ENCODE measurements at places on chromosomes 5 and 9. TPM values are rescaled to one million over a fixed set of nuclear protein-coding genes. Genes with fewer than 3 reads are reported as not detected.

Gene BHMT2
- polyA plus RNA-seq, result 37.5 TPM

GRCh38 chr5:55603922-55604321, 69.2 kb upstream of the PLPP1 start:
- no peak for DNase-seq

GRCh38 chr9:104074876-104075275, 19.2 kb upstream of the SMC2 start:
- DNase-seq, result no peak

Gene ENTREP1
- 13.7 TPM for polyA plus RNA-seq

- no peak for DNase-seq
These were observed 22.0 kb downstream of the OTULIN start for GRCh38 chr5:14686517-14686916.

DNA sequence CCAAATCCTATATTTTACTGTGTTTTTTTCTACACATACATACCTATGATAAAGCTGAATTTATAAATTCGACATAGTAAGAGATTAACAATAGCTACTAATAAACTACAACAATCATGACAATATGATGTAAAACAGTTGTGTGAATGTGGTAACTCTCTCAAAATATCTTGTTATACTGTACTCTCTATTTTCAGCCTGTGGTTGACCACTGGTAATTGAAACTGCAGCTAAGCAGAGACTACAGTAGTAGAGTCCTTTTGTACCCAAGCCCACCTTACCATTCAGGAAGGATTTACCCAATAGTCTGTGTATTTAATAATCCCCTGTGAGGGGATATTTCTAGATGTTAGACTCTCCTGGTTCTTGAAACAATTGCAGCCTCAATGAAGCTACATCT, 86.7 kb downstream of the FAM114A2 start:
- DNase-seq, result no peak

DNA sequence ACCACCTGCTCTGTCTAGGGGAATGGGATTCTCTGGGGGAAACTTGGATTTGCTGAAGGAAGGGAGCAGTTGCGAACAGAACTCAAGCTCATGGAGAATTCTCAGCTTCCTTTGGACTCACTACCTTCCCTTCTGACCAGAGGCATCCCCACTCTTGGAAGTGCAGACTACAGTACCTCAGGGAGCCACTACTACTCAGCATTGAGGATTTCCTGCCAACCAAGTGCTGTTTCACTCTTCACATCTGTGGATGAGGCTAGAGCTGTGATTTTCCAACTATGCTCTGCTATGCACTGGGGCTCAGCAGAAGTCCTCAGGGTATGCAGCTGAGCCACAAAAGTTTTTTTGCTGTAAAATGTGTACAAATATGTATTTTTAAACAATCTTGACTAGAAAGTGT, 43.9 kb downstream of the MACROH2A1 start:
- DNase-seq, result no peak
